ENCODE measurements at places on chromosomes 16 and 17. TPM values are rescaled to one million over a fixed set of nuclear protein-coding genes. Genes with fewer than 3 reads are reported as not detected.

ZFPM1 gene
- total RNA-seq, result 15.8 TPM

GUCY2D gene
- total RNA-seq, result not detected

ACSM3 gene
- 5.1 TPM for total RNA-seq

TBC1D3B gene
- 6.7 TPM for total RNA-seq

NEURL4 gene
- 47.0 TPM for total RNA-seq

Measured in activated CD8-positive, alpha-beta T cell treated with anti-CD3 and anti-CD28 coated beads, Interleukin-2, amount 10 ng/mL, durations not matched to agents 7 days and 5 days (primary cell).